CD4-positive, alpha-beta T cell treated with Interleukin-6 at 100 ng/mL for 8 hours (primary cell): ENCODE measurements at places on chromosomes 6 and 20.

- DNase-seq = no peak
Observed at GRCh38 chr6:17672064-17672718, 34.5 kb downstream of the NUP153 start.

- no peak for DNase-seq
Observed at GRCh38 chr20:57587989-57588377, 27.1 kb downstream of the PCK1 start.

GRCh38 chr6:163686301-163686700 is 271.8 kb downstream of the QKI start:
- DNase-seq = no peak

DNA sequence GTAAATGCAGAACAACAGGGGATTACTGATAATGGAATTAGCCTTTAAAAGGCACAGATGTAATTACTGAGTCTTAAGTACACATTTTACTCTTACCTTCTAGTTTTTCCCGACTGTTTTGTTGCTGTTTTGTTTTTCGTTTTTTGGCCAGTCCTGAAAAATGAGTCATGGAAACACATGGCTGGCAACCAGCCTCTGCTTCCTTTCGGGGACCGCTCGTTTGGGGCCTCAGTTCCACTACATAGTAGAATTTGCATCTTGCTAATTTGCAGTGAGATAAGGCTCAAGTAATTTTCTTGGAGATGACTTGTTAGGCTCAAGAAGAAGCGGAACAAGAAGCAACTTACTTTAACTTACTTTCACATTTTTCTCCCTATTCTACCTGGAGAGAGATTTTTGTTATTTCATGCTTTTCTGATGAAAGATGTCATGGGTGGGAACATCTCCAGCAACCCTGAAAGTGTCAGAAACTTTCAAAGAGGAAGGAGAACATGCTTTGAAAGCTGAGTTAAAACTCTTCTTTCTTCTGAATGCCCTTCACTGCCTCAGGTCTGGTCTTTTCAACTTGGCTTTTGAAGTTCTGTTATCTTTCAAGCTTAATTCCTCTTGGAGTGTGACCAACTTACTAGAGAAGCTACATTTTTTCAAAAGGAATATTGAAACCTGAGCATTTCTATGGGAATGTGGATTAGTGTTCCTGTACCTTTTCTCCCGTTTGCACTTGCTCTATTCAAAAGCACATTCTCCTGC is 71.5 kb upstream of the HDAC2 start:
- no peak for DNase-seq

- no peak for DNase-seq
Observed at GRCh38 chr6:157629220-157629619, 193.8 kb upstream of the SNX9 start.
